RPMI7951 (cell line): ENCODE measurements at places on chromosomes 1 and 21. TPM values are rescaled to one million over a fixed set of nuclear protein-coding genes. Genes with fewer than 3 reads are reported as not detected.

The HTR6 gene
- total RNA-seq: 0.10 TPM in 1 of 2 replicates, not detected in the other

The LIN28A gene
- not detected in 2 replicates for total RNA-seq

The GSTM1 gene
- 0.12 TPM in 1 of 2 replicates, not detected in the other for total RNA-seq

The GCSAML gene
- 0.12 TPM in 1 of 2 replicates, not detected in the other for total RNA-seq

The IL22RA1 gene
- total RNA-seq: 1.6 and 2.3 TPM in 2 replicates

DNA sequence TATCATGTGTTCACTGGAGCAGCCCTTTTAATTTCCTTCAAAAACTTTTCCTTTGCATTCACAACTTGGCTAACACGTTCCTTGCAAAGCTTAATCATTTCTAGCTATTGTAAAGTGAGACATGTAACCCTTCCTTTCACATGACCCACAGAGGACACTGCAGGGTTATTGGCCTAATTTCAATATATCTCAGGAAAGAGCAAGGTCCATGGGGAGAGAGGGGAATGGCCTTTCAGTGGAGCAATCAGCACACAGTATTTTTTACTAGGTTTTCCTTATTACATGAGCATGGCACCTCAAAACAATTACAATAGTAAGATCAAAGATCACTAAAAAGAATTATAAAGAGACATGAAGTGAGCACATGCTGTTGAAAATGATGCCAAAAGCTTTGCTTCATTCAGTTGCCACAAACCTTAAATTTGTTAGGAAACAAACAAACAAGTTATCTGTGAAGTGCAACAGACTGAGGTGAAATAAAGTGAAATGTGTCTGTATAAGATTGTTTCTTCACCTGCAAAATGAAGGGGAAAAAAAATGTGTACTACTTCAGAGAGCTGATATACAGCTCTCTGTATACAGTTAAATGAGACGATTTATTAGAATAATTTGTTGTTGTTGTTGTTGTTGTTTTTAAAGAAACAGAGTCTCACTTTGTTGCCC lies 61.5 kb downstream of the EIF4G3 start:
- no peak for DNase-seq

DNA sequence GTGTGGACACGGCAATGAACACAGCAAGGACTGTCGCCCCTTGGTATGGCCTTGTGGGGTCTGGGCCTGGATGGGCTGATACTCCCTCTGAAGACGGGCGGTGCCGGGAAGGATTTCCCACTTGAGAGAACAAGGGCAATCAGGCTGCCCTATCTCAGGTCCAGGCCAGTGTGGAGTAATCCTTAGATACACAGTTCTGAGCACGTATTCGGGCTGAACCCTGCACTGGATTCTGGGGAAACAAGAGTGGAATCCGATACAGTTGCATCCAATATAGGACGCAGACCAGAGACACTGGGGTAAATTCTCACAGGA lies 177.7 kb downstream of the TRABD2B start:
- DNase-seq: no peak

GRCh38 chr1:114715952-114716303 lies 643 bp downstream of the NRAS start:
- no peak for DNase-seq

GRCh38 chr1:6998267-6998666 lies 213.0 kb downstream of the CAMTA1 start:
- DNase-seq: peak; percentile 7

DNA sequence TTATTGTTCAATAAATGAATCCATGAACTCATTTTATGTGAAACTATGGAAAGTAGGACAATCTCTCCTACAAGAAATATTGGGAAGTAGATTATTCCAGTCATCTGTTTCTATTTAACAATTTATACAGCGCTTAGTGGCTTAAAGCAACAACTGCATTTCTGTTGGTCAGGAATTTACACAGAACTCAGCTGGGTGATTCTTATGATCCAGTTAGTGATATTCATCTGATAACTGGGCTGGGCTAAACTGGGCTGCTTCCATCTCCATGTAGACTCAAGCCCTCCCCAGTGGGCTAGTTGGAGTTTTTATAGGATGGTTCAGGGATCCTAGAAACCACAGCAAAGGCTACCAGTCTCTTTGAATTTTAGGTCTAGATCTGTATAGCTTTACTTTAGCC lies 497.9 kb upstream of the NEGR1 start:
- DNase-seq: no peak

DNA sequence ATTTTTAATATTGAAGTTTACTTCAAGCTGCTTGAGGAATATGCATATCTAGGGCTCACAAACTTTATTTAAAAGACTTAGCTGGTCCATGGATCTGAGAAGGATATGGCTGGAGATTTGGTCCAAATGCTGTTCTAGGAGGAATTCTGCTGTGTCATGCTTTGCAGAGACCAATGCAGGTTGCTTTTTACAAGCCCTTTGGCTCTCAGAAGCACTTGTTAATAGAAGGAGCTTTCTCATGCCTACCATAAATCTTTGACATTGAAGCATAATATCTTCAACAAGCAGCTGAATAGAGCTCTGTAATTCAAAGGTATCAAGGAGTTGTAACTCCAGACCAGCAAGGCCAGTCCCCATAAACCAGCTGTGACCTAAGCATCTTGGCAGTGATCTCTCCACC lies 299.1 kb downstream of the HHAT start:
- no peak for DNase-seq

DNA sequence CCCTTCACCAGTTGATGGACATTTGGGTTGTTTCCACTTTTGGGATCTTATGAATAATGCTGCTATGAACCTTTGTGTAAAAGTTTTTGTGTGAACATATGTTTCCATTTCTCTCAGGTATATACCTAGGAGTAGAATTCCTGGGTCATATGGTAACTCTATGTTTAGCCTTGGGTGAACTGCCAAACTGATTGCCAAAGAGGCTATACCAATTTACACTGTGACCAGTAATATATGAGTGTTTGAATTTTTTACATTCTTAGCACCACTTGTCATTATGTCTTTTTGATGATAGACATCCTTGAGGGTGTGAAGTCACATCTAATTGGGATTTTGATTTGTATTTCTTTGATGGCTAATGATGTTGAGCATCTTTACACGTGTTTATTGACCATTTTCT lies 290.1 kb downstream of the DUSP10 start:
- no peak for DNase-seq
